ENCODE measurements at places on chromosomes 4 and X. TPM values are rescaled to one million over a fixed set of nuclear protein-coding genes. Genes with fewer than 3 reads are reported as not detected.
A peak's percentile ranks its signal among the peaks of the same experiment; 100 is the strongest.

Gene HERC5
- total RNA-seq: 3.9 TPM

DNA sequence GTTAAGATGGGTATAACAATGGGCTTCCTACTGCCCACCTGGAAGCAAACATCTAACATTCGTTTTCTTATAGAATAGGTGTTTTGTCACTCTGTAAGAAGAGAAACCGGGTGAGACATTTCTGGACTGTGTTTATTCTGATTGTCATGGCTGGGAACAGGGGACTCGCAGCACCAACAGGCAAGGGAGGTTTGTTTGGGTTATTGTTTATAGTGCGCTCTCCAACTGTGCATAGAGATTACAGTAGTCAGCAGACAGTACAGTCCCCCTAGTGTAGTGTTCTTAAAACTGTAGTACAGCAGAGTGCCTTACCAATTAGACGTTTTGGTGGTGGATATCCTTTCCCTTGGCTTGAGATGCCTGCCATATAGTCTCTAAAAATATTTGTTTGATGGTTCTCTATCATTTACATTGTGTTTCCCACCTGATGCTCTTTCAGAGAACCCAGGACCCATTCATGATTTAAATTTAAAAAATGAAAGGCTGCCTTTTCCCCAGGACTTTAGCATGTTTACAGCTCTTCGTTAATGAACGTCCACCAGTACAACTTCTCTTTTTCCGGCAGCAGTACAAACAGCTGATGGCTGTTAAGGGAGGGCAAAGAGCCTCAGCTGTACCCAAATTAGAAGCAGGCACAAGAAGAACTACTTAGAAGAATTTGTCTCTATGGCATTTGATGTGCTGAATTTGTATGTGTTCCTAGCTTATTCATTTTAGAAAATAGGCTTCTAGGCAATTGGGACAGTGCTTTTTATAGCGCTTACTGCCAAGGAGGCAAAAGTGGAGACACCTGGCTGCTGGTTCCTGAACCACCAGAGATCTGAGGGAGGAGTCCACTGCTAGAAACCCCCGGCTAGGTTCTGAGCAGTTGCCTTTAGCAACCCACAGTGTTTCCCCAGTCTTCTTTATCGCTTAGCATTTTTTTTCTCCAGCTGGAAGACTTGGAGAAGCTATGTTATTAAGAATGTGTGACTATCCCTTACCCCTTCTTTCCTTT lies 1.0 kb upstream of the RNF150 start:
- DNase-seq: no peak

- DNase-seq: peak; percentile 37
Observed at GRCh38 chr4:139229534-139230039, 50.4 kb downstream of the MGARP start.

- no peak for DNase-seq
Observed at GRCh38 chr4:80500613-80501012, 165.1 kb downstream of the CFAP299 start.

DNA sequence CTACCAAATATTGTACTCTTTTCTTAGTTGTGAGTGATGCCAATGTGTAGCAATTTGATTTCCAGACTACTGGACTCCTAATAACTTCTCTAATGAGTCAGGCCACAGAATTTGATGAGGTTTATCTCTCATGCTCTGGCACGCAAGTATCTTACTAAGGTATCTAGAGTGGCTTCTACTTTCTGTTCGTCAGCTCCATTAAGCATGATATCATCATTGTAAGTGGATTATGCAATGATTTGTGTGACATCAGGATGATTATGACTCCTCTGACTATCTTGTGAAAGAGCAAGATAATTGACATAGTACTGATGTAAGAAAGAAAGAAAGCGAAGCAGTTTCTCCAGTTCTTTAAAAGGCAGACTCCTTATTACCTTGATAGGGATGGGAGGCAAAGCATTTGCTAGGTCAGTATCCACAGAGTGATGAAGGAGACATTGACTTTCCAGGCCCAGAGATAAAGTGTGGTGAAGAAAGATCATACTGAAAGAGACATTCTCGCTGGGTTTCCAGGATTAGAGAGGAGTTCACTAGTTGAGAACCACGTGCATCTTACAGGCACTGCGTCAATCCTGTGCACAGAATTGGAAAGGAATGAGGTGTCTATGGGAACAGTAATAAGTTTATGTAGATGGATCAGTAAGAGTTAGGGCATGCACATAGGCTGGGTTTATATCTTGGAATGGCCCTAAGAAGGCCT lies 161.9 kb upstream of the STK26 start:
- no peak for DNase-seq

DNA sequence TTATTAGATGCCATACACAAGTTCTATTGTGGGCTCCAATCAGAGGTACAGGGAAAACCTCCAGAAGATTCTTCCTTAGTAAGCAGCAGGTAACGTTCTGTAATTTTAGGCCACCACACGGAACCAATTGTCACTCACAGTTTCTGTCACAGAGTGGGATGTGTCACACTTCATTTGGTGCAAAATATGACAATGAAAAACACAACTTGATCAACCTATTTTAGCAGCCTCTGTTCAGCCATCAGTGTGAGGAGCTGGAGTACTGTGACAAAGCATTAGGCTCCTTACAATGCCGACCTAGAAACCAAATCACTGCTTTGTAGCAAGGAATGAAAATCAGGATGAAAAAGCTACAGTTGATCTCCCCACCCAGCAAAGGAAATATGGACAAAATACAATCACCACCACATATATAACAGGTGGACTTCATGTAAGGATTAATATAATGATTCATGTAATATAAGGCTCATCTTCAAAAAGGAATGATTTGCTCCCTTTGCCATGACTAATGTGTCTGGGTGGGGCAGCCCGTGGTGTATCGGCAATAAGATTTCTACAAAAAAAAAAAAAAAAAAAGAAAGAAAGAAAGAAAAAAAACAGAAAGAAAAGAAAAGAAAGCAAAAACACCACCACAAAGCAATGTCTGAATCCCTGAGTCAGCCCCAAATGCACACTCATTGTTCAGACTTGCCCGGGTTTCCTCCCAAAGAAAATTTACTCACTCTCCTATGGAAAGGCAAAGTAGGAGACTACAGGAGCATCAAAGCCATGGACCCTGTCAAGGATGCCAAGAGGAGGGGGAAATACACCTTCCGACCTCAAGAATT lies 36.0 kb downstream of the SLC9A7 start:
- no peak for DNase-seq

GRCh38 chr4:123966990-123967769 lies 570.6 kb downstream of the SPRY1 start:
- no peak for DNase-seq

- DNase-seq: no peak
Observed at GRCh38 chrX:114973013-114973412, 44.4 kb downstream of the IL13RA2 start.

DNA sequence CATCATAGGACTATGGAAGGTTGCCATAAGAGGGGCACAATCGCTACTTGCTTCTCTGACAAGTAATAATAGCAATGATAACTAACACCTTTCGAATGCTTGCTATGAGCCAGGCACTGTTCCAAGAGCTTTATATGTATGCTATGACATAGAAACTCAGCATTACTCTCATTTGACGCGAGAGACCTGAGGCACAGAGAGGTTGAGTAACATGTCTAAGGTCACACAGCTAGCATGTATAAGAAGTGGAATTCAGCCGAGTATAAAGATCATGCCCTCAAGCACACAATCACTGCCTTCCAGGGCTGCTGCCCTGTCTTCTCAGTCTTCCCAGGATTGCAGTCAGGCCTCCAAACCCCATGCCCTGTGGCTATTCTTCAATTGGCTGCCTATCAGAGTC lies 19.5 kb downstream of the PJA1 start:
- no peak for DNase-seq

GRCh38 chr4:168666531-168666930 lies 169.7 kb downstream of the PALLD start:
- no peak for DNase-seq

DNA sequence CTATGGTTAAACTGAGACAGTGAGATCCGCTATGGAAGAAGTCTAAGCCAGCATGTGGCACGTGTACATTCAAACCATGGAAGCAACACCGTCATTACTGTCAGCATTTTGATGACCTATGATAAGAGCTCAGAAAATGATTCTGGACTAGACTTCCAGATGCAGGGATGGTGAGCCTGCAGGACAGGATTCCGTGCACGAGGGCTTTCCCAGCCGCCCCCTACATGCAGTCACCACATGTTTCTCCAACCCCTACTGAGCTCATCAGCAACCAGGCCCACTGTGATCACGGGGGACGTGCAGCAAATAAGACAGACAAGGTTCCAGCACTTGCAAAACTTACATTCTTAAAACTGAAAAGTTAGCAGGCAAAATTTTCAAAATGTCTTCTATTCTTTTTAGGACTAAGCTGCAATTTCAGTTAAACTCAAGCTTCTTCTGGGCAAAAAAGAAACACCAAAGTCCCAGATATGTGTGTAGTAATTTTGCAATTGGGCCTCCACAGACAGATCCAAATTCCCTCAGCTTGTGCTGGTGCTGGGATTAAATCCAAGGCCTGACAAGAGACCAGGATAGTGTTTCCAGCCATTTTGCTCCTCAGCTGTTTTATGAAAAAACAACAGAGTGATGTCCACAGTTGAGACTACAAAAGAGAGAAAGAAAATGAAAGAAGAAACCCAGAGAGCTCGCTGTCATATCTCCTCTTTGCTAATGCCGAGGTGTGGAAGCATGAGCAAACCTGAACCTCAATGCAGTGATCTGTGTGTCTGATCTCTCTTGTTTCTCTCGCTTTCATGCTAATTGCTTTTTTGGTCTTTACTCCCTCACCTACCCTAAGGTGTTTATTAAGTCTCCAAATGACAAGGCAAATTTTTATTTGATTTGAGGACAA lies 118.2 kb downstream of the AFAP1 start:
- DNase-seq: no peak

- no peak for DNase-seq
Observed at GRCh38 chr4:173014113-173014558, 154.5 kb upstream of the GALNT7 start.

DNA sequence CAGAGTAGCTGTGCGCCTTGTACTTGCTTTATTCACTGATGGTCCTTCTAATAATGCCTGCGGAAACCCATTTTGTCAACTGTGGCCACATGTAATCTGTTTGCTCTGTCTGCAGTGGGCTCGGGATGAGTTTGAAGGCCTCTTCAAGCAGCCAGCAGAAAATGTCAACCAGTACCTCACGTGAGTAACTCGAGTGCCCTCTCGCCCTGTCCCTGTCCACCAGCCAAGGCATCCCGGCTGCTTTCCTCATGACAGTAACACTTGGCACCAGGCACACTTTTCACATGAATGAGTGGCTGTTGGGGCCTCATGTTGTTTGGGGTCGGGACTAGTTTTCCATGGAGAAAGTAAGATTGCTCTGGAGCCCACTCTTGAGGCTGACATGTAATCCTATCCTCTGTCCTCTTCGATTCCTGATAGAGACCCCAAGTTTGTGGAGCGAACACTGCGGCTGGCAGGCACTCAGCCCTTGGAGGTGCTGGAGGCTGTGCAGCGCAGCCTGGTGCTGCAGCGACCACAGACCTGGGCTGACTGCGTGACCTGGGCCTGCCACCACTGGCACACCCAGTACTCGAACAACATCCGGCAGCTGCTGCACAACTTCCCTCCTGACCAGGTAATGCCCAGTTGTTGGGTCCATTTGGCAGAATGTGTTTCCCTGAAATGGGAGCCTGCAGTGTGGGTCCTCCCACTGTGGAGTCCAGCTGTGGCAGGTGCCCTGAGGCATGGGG lies 8.8 kb upstream of the CDK16 start:
- DNase-seq: no peak

- no peak for DNase-seq
Observed at GRCh38 chrX:23938690-23939089, 30.9 kb downstream of the CXorf58 start.

- no peak for DNase-seq
Observed at GRCh38 chr4:25128671-25129070, 31.6 kb downstream of the SEPSECS start.

Gene RADX
- 5.7 TPM for total RNA-seq

- DNase-seq: no peak
Observed at GRCh38 chr4:9946170-9946569, 75.1 kb downstream of the SLC2A9 start.

GRCh38 chrX:40329616-40330015 lies 231.9 kb upstream of the BCOR start:
- no peak for DNase-seq

Gene ZAR1
- not detected for total RNA-seq

DNA sequence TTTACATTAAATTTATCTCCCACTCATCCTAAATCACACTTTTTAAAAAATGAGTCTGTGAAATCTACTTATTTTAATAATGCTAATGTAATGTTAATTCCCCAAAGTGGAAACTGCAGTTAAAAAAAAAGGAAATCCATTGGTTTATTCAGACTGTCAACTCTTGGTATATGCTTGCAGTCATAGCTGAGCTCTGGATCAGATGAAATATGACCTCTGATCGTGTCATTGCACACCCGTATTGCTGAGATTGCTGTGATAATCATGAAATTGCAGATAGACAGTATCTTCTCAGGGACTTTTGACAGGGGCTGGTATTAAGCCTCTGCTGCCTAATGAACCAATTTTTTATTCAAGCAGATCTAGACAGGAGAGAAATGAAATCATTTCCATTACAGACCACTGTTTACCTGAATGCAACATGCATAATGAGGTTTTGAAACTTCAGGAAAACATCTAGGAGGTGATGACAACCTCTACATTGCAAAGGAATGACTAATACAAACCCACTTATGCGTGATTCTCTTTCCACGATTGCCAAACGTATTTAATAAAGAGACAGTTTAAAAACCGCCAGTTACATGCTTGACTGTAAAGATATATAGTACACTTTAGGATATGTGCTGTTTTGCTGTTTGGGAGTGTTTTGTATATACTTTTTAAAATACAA lies 138.3 kb upstream of the PUDP start:
- no peak for DNase-seq

DNA sequence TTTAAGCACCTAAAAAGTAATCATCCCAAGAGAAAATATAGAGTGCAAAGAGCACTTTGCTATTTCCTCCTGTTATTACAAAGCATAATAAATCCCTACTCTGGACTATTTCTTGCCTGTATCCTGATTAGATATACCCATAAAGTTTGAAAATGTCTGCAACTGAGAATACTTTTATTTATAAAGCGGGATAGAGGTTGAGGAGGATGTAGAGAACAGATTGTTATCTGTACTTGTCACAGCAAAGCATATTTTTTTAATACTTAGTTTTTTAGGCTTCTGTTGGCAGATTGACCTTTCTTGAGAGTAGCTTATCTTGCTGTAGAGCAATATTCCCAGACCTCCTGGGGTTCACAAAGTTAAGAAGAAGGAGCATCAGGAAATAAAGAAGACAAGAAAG lies 396.1 kb downstream of the KCNIP4 start:
- DNase-seq: no peak
